CD4-positive, CD25-positive, alpha-beta regulatory T cell (primary cell): ENCODE measurements at places on chromosomes 4 and X. TPM values are rescaled to one million over a fixed set of nuclear protein-coding genes. Genes with fewer than 3 reads are reported as not detected.

TMPRSS11A gene
- total RNA-seq: not detected

DNA sequence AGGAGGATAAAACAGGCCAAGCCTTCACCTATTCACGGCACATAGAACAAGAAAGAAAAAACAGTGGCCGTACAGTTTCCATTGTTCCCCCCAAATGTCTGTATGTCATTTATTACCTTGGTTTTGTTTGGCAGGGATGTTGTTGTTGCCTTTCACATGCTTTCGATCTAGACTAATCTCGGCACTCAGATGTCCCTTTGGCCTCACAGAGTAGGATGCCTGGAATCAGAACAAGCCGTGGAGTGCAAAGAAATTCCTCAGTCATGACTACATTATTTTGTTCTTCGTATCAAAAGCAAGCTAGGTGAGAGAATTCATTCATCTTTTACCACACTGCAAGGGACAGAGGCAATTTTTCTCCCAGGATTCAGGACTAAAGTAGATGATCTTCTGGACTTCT is 106.9 kb downstream of the SMIM20 start:
- H3K4me3 ChIP-seq: no peak overlapping the region
- H3K36me3 ChIP-seq: no peaks in the 10 kb centered on the region
- DNase-seq: no peak

DNA sequence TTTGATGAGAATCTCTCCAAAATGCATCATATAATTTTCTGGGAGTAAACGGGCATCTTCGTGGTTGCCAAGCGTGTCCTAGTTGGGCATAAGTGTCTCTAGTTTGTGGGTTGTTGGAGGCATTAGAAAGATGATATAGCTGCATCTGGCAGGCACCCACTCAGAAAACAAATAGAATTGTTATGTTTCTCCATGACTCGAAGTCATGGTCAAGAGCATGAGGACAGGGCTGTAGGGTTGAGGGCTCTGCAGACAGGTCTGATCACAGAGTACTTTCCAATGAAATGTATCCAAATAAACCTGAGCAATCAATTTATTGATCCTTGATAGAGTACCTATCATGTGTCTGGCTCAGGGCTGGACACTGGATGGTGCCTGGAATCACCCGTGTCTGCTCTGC is 82.7 kb downstream of the SORCS2 start:
- H3K27ac ChIP-seq: no peak overlapping the region
- H3K4me1 ChIP-seq: no peaks in the 10 kb centered on the region
- DNase-seq: no peak
- no peaks in the 10 kb centered on the region for H3K36me3 ChIP-seq

- H3K27ac ChIP-seq: no peak overlapping the region
- peaks cover 3% of the 10 kb centered on the region for H3K36me3 ChIP-seq
- no peak for DNase-seq
- H3K27me3 ChIP-seq: no peaks in the 10 kb centered on the region
- H3K4me1 ChIP-seq: peaks cover 35% of the 10 kb centered on the region
- peak overlapping the region; percentile 35 for H3K4me3 ChIP-seq
Observed at GRCh38 chrX:124362072-124362471, 15.7 kb downstream of the SH2D1A start.

- H3K4me3 ChIP-seq: no peak overlapping the region
- no peak overlapping the region for H3K27ac ChIP-seq
- H3K27me3 ChIP-seq: no peaks in the 10 kb centered on the region
- no peak for DNase-seq
- H3K4me1 ChIP-seq: no peaks in the 10 kb centered on the region
Observed at GRCh38 chr4:3252480-3252828, 3.5 kb downstream of the MSANTD1 start.

DNA sequence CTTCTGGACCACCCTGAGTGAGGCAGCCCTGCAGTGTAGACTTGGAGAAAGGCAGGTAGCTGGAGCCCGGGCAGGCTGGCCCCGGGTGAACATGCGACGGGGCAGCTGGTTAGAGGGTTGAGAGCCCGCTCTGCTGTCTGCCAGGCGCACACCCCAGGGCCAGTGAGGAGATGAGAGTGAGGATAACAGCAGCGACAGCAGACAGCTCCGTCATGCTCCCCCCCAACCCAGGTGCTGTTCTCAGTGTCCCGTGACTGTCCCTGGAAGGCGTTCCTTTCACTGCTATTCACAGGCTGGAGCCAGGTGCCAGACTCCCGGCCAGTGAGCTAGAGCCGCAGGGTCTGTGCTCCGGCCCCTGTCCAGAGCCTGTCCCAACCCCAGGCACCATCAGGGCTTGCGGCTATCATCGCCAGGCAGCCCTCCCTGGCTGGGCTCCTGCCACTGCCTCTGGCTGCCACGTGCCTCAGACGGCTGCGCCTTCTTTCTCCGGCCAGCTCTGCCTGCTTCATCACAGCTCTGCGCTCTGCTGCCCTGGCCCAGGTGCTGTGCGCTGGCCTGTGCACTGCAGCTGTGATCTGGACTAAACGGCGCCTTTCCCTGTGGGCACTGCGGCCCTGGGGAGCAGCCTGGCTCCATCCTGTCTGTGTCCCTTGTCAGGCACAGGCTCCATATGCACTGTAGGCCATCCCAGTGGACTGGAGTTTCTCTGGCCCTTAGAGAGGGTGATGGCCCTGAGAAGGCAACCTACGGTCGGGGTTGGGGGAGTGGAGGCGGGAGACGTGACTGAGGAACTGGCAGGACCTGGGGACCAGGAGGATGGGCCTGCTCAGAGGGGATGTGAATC is 19.8 kb downstream of the NSG1 start:
- H3K36me3 ChIP-seq: no peaks in the 10 kb centered on the region
- H3K27me3 ChIP-seq: no peaks in the 10 kb centered on the region
- H3K4me3 ChIP-seq: no peak overlapping the region
- no peak for DNase-seq
- H3K4me1 ChIP-seq: no peaks in the 10 kb centered on the region

GRCh38 chrX:100085846-100086245 is 324.2 kb downstream of the PCDH19 start:
- H3K27me3 ChIP-seq: no peaks in the 10 kb centered on the region
- H3K27ac ChIP-seq: no peak overlapping the region
- H3K36me3 ChIP-seq: no peaks in the 10 kb centered on the region
- H3K4me3 ChIP-seq: no peak overlapping the region
- no peaks in the 10 kb centered on the region for H3K4me1 ChIP-seq
